ENCODE measurements at places on chromosomes 7 and 10.

DNA sequence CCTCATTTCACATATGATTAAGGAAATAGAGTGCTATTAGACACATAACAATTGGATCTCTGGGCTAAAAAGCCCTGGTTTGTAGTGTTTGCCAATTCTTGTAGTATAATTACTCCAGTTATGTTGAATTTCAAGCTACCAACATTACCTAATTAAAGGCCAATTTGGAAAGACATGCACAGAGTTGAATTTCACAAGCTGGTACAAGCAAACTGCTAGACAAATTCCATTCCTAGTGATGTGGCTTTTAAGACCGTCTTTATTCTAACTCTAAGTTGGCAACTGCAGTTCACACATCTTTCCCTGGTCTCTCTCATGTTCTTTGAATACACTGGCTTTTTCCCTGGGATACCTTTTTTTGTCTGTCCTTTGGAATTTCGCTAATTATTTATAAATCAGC lies 384.1 kb upstream of the CNTNAP2 start:
- DNase-seq: no peak

GRCh38 chr7:106599343-106599698 lies 61.6 kb downstream of the CCDC71L start:
- no peak for DNase-seq

GRCh38 chr7:32163141-32163806 lies 93.1 kb upstream of the PDE1C start:
- no peak for DNase-seq

DNA sequence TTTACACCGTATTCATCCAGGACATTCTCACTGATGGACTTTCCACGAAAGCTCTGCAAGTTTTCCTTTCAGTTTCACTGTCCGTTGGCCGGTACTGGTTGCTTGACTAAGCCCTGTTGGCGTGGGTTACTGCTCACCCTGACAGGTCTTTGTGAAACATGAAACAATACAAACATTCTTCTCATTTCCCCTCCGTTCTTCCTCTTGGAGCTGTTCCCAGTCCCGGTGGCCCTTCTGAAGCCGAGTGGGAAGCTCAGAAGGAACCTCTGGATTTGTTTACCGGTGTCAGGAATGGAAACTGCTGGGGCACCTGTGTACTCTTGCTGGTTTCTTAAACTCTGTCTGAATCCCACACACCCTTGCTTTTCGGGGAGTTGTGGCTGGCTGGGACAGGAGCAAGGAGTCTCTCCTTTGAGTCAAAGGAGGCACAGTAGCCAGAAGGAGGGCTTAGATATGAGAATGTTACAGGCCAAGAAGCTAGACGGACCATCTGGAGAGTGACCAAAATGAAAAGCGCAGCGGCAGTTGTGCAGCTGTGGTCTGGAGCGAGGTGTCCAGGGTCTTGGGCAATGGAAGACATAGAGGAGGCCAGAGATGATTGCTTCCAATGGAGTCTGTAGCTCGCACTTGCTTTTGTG lies 45.7 kb downstream of the LYZL2 start:
- no peak for DNase-seq

DNA sequence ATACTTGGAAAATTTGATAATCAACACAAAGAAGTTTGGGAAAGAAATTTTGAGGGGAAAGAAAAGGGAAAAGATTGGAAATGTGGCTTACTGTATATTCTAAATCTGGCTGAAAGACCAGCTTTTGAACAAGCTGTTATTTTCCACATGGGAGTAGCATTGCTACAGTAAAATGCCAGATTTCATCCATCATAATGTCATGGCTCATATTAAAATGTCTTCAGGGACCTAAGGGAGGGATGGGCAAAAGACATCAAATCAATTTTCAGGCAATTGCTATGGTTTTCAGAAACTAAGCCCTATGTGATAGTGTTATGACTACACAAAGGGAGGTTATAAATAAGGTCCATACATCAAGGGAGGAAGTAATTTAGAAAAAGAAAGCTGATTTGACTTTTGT lies 1116.9 kb upstream of the CELF2 start:
- DNase-seq: no peak

DNA sequence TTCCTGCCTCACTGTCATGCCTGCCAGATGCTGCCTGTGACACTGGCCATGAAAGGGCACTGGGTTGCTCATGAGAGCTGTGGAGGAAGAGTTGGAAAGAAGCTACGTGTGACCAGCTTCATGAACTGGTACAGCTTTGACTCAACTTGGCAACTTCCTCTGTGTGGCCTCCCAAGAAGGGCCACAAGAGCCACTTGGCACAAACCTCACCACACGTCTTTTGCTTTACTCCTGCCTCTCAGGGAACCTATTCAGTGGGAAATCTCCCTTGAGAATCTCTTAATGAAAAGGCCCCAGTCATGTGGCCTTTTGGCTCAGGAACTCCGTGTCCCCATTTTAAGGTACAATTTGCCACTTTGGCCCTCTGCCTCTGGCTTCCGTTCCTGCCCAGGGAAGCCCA lies 54.5 kb downstream of the FRMD4A start:
- DNase-seq: no peak

- no peak for DNase-seq
These were observed 377.6 kb downstream of the ANKRD7 start for GRCh38 chr7:118602090-118602489.

DNA sequence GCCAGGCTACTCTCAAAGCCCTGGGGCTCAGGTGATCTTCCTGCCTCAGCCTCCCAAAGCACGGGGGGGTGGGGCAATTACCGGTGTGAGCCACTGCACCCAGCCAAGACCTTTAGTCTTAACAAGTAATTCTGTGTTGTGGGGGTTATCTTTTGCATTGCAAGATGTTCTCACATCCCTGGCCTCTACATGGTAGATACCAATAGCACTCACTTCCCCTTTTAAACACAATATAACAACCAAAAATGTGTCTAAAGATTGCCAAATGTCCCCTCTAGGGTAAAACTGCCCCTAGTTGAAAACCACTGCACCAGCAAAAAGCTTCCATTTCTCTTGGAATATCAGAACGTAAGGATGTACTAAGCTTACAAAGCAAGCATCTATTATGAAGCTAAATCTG lies 225.0 kb downstream of the CTNNA3 start:
- DNase-seq: no peak

- peak; percentile 11 for DNase-seq
These were observed 3.8 kb upstream of the DDX50 start for GRCh38 chr10:68897336-68897741.

GRCh38 chr7:42414941-42415505 lies 178.0 kb upstream of the GLI3 start:
- no peak for DNase-seq

GRCh38 chr10:31095677-31096560 lies 64.3 kb upstream of the ZNF438 start:
- DNase-seq: no peak

DNA sequence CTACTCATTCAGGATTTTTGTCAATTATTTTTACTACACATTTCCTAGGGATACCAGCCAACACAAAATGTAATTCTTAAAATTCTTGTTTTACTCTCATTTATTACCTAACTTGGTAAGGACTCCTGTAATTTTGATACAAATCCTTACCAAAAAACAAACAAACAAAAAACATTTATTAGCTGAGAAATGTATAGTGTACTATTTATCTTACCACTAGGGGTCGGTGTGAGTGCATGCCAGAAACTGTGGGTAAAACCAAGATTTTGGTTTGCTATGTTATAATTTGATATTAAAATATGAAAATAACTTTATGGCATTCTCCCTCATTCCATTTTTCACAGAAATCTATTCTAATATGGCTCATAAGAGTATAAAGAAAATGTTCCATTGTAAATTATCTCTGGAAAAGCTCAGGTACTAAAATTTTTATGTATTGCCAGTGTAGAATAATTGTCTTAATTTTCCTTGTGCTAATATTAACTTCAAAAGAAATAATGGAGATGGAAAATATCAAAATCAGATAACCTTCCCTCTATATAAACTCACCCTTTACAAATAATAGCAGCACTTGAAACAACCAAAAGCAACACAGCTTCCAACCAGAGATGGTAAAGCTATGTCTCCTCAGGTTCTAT lies 290.8 kb upstream of the PCDH15 start:
- DNase-seq: no peak

DNA sequence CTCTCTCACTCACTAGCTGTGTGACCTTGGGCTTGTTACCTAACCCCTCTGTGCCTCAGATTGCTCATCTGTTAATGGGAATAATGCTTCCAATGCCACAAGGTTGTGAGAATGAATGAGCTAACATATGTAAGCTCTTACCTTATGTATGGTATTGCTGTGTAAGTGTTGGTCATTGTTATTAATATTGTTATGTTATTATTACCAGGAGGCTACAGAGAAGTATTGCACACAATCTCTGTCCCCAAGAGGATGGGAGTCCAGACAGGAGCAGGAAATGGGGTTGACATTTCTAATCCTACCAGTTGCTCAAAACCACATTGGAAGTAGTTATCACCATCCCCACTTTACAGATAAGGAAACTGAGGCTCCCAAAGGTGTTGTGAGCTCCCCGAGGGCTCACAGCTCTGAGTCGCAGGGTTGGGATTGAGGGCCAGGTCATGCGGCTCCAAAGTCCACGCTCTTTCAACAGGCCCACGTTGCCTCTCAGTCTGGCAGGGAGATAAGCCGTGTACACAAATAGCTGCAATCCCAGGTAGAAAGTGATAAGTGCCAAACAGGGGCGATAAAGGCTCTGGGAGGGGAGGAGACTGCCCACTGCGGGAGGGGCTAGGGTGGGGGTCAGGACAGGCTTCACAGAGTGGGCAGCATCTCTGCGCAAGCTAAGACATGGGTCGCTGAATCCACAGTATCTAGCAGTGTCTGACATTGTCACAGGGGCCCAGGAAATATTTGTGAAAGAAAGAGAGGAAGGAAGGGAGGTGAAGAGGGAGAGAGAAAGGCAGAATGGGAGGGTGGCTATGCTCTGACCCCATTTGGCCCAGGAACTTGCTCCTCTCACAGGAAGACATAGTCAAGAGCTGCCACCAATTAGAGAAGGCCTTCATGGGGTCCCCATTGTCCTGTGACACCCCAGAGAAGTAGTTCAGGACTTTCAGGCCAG lies 9.6 kb upstream of the ZMIZ1 start:
- DNase-seq: no peak

GRCh38 chr7:3439333-3440030 lies 138.4 kb downstream of the SDK1 start:
- no peak for DNase-seq

- DNase-seq: no peak
These were observed 888.5 kb upstream of the SORCS1 start for GRCh38 chr10:108052981-108053380.

DNA sequence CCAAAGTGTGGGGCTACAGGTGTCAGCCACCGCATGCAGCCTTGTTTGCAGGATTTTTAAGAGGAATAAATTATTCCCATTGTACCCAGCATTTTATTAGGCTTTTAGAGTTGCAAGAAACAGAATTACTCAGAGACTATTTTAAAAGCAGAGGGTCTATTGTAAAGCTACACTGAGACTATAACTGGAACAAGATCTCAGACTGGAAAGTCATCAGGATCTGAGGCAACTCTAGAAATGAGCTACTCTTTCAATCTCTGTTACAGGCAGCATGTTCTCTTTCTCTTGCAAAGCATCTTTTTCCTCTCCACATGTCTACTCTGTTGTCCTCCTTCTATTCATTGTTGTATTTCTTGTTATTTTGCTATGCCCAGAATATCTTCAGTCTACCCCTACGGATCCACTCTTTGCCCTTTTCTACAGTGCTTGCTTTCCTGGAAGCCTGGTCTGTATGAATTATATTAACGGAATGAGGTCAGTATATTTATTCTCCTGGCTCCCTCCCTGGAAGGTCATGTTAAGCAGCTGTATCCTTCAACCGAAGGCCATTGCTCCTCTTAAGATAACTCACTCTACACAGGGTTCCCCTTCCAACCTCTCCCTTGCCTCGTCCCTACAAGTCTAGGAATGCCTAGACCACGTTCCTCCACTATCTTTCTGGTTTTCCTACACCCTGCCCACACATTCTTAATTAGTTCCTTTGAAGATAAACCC lies 27.7 kb upstream of the MICU1 start:
- no peak for DNase-seq

- DNase-seq: no peak
These were observed 39.9 kb downstream of the ABCB4 start for GRCh38 chr7:87435546-87435945.

- DNase-seq: no peak
These were observed 26.4 kb downstream of the RNF216 start for GRCh38 chr7:5754981-5755599.

DNA sequence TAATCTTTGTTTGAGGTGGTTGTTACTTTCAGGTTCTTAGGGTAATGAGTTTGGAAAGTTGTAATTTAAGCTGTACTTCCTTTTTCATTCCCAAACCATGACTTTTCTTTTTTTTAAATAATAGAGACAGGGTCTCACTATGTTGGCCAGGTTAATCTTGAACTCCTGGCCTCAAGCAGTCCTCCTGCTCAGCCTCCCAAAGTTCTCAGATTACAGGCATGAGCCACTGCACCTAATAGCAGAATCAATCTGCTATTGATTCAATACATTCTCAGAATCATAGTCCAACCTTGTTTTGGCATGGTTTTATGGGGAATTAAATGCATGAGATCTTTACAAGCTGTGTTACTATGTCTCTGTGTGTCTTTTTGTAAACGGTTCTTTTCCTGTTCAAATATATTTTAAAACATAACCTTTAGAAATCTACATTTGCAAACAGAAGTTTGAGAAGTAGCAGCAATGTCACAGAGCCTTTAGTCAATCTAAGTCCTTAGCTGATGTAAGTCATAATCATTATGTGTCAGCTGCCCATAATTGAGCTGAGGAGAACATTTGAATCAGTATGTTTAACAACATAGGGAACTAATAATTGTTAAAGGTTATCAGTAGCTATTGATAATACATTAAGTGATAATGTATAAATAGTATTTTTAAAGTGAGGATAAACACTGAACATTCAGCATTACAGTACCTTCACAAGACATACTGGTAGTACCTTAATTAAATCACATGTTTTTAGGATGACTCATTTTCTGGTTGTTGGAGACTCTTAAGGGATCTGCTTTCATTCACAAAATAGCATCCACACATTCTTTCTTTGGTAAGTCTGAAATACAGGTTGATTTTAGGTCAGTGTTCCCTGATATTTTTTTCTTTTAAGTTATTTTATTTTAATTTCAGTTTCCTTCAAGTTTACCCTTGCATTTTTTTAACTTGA lies 8.8 kb downstream of the INPP5F start:
- DNase-seq: no peak

- no peak for DNase-seq
These were observed 23.8 kb upstream of the FZD1 start for GRCh38 chr7:91240376-91240941.

DNA sequence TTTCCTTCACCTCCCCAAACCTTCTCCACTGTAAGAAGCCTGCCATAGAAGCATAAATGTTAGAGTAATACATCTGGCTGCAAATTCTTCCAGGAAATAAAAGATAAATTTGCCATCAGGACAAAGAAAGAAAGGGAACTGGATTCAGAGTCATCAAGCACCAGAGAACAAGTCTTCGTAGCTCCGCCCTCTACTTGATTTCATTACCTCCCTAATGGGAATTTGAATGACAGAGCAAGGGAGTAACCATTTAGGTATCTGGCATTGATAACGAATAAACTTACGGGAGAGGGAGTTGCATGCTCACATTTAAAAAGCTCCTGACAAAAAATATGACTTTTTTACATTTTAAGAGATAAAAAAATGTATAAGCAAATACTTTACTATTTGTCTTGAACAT lies 263.4 kb downstream of the NEBL start:
- no peak for DNase-seq

- no peak for DNase-seq
These were observed 28.3 kb downstream of the EMX2 start for GRCh38 chr10:117570880-117571279.

Measured in stimulated activated CD4-positive, alpha-beta T cell treated with anti-CD3 and anti-CD28 coated beads, Interleukin-12 subunit alpha, Interleukin-12 subunit beta, amount 100 ng/mL, for 24 hours (primary cell).